ENCODE measurements at places on chromosomes 16 and 17. TPM values are rescaled to one million over a fixed set of nuclear protein-coding genes. Genes with fewer than 3 reads are reported as not detected.

Gene CRHR1
- total RNA-seq, result not detected

Gene C16orf90
- total RNA-seq, result not detected

Gene SLC5A11
- 0.18 TPM for total RNA-seq

Gene CLEC10A
- not detected for total RNA-seq

Gene IRF8
- total RNA-seq, result not detected

Gene OR2C1
- not detected for total RNA-seq

Gene CRYBA1
- total RNA-seq, result not detected

Gene SLC2A4
- 2.3 TPM for total RNA-seq

- no peak for DNase-seq
Measured at GRCh38 chr16:19831678-19832077, 53.0 kb downstream of the GPRC5B start.

DNA sequence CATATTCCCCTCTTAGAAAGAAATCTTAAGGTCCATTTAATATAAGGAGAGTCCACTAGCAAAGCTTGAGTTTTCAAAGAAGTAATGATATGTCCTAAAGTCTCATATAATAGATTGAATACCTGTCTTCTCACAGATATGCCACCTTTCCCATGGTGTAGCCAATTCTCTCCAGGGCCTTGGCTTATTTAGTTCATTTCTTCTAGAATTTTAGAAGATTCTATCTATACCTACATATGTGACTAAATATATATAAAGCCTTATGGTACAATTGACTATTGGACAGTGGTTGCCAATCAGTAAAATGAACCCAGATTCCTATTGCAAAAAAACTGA, 370.7 kb upstream of the MAF start:
- DNase-seq, result no peak

DNA sequence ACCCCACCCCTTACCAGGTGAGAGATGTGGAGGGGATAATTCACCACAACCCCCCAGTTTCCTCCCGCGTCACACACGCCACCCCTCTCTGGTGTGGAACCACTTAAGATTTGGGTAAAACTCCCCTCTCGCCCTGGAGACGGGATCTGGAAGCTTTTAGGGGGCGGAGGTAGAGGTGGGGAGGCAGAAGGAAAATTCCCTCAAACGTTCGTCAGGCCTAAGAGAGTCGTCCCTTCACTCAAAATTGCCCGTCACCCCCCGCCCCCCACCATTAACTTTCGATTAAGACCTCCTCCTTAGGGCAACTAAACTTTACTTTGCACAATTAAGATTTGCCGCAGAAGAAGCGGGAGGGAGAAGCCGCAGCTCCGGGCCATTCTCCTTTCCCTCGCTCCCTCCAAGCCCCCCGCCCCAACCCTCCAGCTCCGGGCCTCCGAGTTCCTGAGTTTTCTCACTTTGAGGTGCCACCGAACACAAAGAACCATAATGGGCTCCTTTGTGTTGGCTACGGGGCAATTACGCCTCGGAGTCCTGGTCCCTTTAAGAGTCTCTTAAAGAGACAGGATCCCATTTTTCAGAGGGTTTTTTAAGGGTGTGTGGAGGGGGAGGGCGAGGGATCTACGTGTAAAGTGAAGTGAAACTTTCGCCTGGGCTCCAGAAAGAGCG, 985 bp upstream of the FZD2 start:
- DNase-seq, result peak; percentile 54

DNA sequence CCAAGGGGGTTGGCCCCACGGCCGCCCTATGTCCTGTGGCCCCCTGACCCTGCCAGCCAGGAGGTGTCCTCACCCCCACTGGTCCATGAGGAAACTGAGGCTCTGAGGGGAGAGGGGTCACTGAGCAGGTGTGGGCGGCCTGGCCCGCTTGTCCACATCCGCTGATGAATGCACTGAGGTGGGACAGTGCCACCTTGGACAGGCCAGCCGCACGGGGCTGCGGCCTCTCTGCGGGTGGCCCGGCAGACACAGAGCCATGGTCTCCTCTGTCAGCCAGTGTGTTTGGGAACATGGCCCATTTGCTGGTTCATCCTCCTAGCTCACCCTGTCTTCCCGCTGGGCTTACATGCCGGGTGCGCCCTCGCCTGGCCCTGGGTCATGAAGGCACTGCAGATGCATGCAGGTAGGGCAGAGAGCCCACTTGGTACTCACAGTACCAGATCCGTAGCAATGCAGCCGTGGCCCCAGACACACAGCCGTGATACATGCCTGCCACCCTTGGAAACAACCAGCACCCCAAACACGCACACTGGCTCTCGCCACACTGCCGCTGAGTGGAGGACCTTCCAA, 93.9 kb downstream of the ENGASE start:
- peak; percentile 64 for DNase-seq

- DNase-seq, result no peak
Measured at GRCh38 chr16:2183671-2184070, 12.7 kb downstream of the CASKIN1 start.

- peak; percentile 8 for DNase-seq
Measured at GRCh38 chr17:62592341-62593099, 35.0 kb upstream of the MRC2 start.

GRCh38 chr16:65294165-65294564, 172.3 kb upstream of the CDH11 start:
- no peak for DNase-seq

GRCh38 chr17:40520991-40521453, 19.6 kb upstream of the TNS4 start:
- no peak for DNase-seq

GRCh38 chr17:58244963-58245362, 6.6 kb downstream of the LPO start:
- DNase-seq, result no peak

DNA sequence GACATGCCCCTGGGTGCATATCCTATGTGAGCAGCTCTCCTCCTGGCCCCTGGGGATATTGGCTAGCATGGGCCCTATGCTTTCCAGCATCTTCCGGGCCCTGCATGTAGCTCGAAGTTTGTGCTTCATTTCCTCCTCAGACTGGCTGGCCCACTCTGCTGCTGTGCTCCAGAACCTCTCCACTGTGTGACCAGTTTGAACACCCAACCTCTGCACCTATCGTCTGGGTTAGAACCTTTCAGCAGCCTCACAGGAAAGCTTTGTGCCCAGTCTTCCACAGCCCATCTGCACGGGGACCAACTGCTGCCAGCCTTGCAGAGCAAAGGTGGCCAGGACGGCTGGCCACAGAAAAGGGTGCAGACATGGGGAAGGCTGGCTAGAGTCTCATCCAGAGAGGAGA, 10.2 kb upstream of the CLEC18B start:
- DNase-seq, result no peak

GRCh38 chr17:65774787-65775186, 213.3 kb upstream of the AXIN2 start:
- no peak for DNase-seq

GRCh38 chr16:65876056-65876408, 490.5 kb upstream of the CDH5 start:
- DNase-seq, result no peak

GRCh38 chr16:13886608-13887007, 33.3 kb upstream of the ERCC4 start:
- no peak for DNase-seq

- DNase-seq, result peak; percentile 45
Measured at GRCh38 chr16:84785843-84786581, 33.8 kb upstream of the CRISPLD2 start.

GRCh38 chr16:29808219-29808900, 2.0 kb downstream of the MAZ start:
- DNase-seq, result no peak

DNA sequence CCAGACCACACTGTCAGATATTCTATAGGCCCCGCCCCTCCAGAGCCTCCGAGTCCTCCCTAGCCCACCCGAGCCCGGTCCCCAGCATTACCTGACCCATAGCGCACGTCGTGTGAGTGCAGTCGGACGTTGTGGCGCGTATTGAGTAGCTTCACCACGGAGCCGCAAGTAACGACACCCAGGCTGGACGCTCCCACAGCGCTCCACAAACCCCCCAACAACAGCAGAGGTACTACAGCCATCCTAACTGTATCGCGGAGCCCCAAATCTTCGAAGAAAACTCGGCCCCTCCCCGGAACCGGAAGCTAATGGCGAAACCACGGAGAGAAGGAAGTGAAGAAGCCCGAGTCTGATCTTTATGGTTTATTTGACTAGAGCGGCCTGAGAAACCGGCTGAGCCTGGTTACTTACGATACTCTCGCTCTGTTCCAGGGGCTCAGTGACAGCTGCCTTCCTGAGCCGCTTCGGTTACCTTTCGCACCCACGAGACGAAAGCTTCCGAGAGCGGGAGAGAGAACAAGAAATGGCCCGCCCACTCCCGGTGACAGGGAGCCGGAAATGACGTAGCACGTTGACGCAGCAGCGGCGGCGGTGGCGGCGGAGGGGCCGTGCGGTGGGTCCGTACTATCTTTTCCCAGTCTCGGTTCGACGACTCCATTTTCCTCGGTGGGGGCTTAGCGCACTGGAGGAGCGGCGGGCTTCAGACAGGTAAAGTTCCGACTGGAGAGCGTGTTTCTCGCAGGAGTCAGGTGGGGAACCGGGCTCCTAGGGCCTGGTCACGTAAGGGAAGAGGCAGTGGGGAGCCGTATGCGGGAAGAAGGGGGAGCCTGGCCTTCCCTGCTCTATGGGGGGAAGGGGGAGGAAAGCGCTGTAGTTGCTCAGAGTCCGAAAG, at the start of the genes SDF2 and SUPT6H:
Gene SDF2, minus strand, starts transcription at position 272 of the 892 bp plus-strand sequence. Its CDS starts 30 bp downstream, at position 242.
Gene SUPT6H, plus strand, starts transcription at position 571 of the 892 bp plus-strand sequence. CDS start 11,197 bp downstream, outside the sequence.
- DNase-seq, result peak; percentile 93

GRCh38 chr17:73588891-73589290, 55.4 kb downstream of the SDK2 start:
- no peak for DNase-seq

DNA sequence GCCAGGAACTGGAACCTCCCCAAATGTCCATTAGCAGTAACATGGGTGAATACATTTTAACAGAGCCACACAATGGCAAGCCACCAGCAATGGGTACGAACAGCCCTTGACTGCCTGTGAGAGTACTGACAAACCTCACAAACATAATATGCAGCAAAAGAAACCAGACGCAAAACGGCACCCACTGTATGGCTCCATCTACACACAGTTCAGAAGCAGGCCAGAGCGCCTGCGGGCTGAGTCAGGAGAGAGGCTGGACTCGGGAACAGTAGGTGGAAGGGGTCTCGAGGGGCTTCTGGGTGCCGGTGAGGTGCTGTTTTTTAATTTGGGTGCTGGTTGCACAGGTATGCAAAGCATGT, 77.4 kb upstream of the TOB1 start:
- no peak for DNase-seq

GRCh38 chr16:87483481-87483880, 9.3 kb downstream of the ZCCHC14 start:
- no peak for DNase-seq

DNA sequence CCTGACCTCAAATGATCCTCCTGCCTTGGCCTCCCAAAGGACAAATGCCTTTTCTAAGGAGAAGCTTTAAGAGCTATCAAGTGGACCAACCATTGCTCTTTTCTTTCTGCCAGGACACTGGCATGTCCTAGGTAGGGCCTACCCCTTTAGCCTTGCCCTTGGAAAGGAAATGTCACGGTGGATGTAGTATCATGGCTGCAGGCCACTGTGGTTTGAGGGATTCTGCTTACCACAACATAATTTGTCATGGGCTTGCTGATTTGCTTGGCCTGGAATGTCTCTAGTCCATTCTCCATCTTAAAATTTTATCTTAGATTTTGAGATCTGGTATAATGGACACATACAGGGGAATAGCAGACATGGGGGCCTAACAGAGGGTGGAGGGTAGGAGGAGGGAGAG, 6.0 kb downstream of the KRT20 start:
- no peak for DNase-seq

- peak; percentile 19 for DNase-seq
Measured at GRCh38 chr17:51224402-51225262, 35.2 kb downstream of the MBTD1 start.

DNA sequence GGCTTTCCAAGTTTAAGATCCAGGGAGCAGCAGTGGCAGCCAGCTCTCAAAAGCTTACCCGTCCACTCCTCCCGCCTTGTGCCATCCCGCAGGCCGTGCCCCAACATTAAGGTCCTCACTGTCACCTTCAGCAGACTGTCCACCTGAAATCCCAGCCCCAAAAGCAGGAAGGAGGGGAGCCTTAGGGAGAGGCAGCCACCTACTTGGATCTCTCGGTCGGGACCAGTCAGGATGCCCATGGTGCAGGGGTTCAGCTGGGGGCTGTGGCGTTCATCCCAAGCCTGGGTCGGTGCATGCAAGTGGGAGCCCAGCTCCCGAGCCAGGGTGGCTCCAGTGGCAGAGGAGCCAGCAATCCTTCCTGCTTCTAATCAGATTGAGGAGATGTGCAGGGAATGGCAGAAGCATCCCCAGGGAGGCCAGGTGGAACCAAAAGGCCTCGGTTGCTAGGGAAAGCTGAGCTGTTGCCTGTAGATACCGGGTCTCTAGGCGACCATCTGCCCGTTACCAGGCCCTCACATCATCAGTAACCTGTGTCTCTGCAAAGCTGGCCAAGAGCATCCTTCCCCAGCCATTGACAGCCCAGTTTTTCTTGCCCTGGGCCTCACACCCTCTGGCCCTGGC, 24.6 kb downstream of the CNGB1 start:
- DNase-seq, result no peak

- no peak for DNase-seq
Measured at GRCh38 chr16:17149904-17150483, 320.8 kb downstream of the XYLT1 start.
